Activated CD4-positive, alpha-beta T cell treated with anti-CD3 and anti-CD28 coated beads, Interleukin-2, amount 10 ng/mL, durations not matched to agents 7 days and 5 days (primary cell): ENCODE measurements at places on chromosomes 3 and 15.

- DNase-seq = no peak
Observed at GRCh38 chr3:66465034-66465433, 35.8 kb downstream of the LRIG1 start.

GRCh38 chr15:66195621-66196230 lies 57.8 kb downstream of the MEGF11 start:
- no peak for DNase-seq

- DNase-seq = no peak
Observed at GRCh38 chr3:165839296-165840076, 2.3 kb upstream of the BCHE start.

- DNase-seq = no peak
Observed at GRCh38 chr3:179671747-179672242, 19.0 kb downstream of the USP13 start.

- peak; percentile 71 for DNase-seq
Observed at GRCh38 chr3:113606539-113607218, 74.3 kb downstream of the SIDT1 start.

DNA sequence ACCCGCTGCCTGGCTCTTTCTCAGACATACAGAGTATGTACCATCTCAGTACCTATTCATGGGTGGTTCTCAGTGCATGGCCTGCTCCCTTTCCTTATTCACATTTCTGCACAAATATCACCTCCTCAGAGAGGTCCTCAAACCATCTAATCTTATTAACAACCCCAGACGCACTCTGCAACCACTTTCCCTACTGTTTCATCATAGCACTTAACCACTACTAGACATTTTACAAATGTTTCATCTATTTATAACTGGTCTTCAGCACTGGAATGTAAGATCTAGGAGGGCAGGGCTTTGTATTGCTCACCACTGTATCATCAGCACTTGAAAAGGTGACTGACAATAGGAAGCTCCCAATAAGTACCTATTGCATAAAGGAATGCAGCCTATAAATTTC lies 45.1 kb downstream of the TNIK start:
- DNase-seq = no peak
